Naive thymus-derived CD4-positive, alpha-beta T cell (primary cell): ENCODE measurements at places on chromosomes 13 and 19.

DNA sequence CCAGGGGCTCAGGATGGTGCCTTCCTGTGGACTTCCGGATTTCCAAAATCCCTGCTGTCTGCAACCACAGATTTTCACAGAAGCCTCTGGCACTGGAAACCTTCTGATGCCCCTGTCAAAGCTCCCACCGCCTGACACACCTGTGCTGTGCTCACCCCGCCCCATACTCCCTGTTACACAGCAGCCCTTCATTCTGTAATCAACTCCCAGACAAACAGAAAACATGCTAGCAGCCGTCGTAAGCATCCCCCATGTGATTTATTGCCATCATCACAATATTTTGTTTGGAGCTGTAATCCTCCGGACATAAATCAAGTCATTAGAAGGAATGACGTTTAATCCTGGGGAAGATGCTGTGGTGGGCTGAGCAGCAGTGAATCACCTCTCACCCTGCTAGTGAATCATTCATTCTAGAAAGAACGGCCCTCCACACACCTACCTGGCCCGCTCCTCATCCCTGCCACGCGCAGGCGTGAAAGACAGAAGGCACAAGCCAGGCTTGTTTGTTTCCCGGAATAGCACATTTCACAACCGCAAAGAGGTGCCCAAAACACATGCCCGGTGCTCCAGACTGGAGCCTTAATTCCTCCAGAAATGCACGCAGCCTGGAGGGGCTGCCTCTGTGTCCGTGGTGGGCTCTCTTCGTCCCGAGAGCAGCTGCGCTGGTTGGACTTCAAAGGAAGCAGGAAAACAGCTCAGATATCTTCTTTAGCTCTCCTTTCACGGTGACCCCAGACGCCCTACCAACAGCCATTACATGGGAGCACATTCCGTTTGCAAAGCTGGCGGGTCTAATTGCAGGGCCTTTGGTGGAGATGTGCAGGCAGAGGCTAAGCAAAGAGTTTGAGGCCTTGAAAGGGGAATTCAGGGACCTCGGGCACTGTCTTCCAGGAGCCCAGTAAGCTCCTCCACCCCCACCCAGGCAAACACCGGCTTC lies 41.3 kb upstream of the KCTD15 start:
- H3K4me3 ChIP-seq, result no peak overlapping the region
- H3K27me3 ChIP-seq, result no peaks in the 10 kb centered on the region
- H3K27ac ChIP-seq, result no peak overlapping the region
- H3K4me1 ChIP-seq, result no peaks in the 10 kb centered on the region
- no peak for DNase-seq

- H3K4me1 ChIP-seq, result no peaks in the 10 kb centered on the region
Observed at GRCh38 chr19:18644196-18645034, 7.6 kb downstream of the KLHL26 start.

GRCh38 chr13:108409730-108410129 lies 140.2 kb downstream of the TNFSF13B start:
- no peaks in the 10 kb centered on the region for H3K27me3 ChIP-seq
- H3K27ac ChIP-seq, result peak overlapping the region; percentile 42
- H3K36me3 ChIP-seq, result no peaks in the 10 kb centered on the region
- peak; percentile 58 for DNase-seq
- H3K4me3 ChIP-seq, result no peak overlapping the region

- no peak overlapping the region for H3K27ac ChIP-seq
- H3K4me3 ChIP-seq, result no peak overlapping the region
- H3K27me3 ChIP-seq, result no peaks in the 10 kb centered on the region
- H3K4me1 ChIP-seq, result no peaks in the 10 kb centered on the region
Observed at GRCh38 chr13:97492257-97492656, 58.3 kb downstream of the RAP2A start.

GRCh38 chr19:34512254-34512822 lies 30.8 kb downstream of the WTIP start:
- H3K36me3 ChIP-seq, result no peaks in the 10 kb centered on the region
- no peak overlapping the region for H3K27ac ChIP-seq
- H3K4me3 ChIP-seq, result no peak overlapping the region
- H3K4me1 ChIP-seq, result no peaks in the 10 kb centered on the region

GRCh38 chr13:35990196-35990595 lies 141.0 kb downstream of the DCLK1 start:
- no peak overlapping the region for H3K4me3 ChIP-seq
- no peaks in the 10 kb centered on the region for H3K4me1 ChIP-seq
- H3K36me3 ChIP-seq, result no peaks in the 10 kb centered on the region

DNA sequence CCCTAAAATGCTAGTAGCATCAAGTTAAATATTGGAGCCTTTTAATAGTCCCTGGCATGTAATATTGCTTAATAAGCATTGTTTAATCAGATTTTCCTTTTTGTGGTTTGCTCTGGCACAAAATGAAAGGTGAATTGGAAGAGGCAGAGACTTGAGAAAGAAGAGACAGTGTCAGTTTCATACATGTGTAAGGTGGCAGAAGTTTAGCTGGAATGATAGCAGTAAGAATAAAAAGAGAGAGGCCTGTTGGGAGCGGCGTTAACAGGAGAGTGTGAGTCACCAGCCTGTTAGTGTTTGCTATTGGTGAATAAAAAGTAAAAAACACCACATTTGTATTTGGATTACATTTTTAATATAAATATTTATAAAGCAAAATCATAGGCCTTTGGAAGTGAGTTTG lies 145.3 kb downstream of the PDS5B start:
- DNase-seq, result no peak
- no peak overlapping the region for H3K27ac ChIP-seq
- H3K4me3 ChIP-seq, result no peak overlapping the region
- no peaks in the 10 kb centered on the region for H3K36me3 ChIP-seq
- no peaks in the 10 kb centered on the region for H3K27me3 ChIP-seq

DNA sequence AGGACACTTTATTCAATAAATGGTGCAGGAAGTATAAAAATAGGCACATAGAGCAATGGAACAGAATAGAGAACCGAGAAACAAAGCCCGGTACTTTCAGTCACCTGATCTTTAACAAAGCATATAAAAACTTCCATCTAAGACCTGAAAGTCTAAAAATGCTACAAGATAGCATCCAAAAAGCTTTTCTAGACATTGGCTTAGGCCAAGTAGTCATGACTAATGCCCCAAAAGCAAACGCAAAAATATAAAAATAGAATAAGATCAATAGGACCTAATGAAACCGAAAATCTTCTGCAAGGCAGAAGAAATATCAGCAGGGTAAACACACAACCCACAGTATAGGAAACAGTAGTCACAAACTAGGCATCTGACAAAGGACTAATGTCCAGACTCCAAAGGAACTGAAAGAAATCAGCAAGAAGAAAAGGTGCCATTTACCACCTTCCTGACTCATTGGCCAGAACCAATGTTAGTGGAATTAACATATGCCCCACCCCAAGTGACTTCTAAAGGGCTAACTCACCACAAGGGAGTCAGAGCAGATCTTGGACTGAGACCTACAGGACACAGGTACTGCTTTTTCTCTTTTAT lies 40.8 kb upstream of the CEACAM21 start:
- peak overlapping the region; percentile 42 for H3K4me3 ChIP-seq
- H3K27me3 ChIP-seq, result no peaks in the 10 kb centered on the region
- H3K27ac ChIP-seq, result peak overlapping the region; percentile 47
- H3K4me1 ChIP-seq, result peaks cover 23% of the 10 kb centered on the region
- H3K36me3 ChIP-seq, result no peaks in the 10 kb centered on the region

DNA sequence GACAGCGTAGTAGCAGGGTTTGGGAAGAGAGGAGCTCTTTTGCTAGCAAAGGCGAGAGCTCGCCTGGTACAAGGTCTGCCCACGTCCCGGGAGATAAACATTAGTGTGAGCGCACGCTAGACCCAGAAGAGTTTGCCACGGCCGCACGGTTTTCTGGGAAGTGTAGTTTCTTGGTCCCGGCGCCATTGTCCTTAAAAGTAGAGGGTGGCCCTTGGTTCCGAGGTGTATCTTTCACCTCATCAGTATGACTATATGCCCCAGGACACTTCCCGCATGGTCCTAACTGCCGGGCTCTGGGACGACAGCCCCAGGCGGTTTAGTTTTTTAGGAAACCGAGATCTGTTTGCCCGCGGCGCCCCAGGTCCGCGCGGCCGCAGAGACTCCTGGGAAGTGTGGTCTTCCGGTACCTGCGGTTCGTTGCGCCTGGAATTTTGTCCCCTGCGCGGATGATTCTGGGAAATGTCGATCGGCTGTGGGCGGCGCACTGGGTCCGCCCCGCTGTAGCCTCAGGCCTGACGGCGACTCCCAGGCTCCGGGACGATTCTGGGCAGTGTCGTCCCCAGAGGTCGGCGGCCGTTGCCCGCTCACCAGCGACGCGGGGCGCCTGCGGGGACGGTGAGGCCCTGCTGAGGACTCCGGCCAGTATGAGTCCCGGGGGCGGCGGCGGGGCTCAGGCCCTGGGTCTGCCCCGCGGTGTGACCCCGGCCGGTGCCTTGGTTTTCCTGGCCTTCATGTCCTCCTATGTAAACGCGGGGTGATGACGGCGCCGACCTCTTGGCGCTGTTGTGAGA lies at the start of gene ZNF181:
ZNF181 (plus strand) TSS at position 498 of the 791 bp plus-strand sequence. CDS start 795 bp downstream, outside the sequence.
- peaks cover 29% of the 10 kb centered on the region for H3K36me3 ChIP-seq
- no peaks in the 10 kb centered on the region for H3K27me3 ChIP-seq
- peak within 1 kb of the TSS; percentile 94 for H3K27ac ChIP-seq
- H3K4me3 ChIP-seq, result peak within 1 kb of the TSS; percentile 79
- peaks cover 17% of the 10 kb centered on the region for H3K4me1 ChIP-seq

GRCh38 chr19:7885818-7886217 lies 2.5 kb upstream of the LRRC8E start:
- H3K4me1 ChIP-seq, result no peaks in the 10 kb centered on the region
- H3K27me3 ChIP-seq, result peaks cover 3% of the 10 kb centered on the region
- no peak overlapping the region for H3K27ac ChIP-seq
- H3K4me3 ChIP-seq, result no peak overlapping the region

DNA sequence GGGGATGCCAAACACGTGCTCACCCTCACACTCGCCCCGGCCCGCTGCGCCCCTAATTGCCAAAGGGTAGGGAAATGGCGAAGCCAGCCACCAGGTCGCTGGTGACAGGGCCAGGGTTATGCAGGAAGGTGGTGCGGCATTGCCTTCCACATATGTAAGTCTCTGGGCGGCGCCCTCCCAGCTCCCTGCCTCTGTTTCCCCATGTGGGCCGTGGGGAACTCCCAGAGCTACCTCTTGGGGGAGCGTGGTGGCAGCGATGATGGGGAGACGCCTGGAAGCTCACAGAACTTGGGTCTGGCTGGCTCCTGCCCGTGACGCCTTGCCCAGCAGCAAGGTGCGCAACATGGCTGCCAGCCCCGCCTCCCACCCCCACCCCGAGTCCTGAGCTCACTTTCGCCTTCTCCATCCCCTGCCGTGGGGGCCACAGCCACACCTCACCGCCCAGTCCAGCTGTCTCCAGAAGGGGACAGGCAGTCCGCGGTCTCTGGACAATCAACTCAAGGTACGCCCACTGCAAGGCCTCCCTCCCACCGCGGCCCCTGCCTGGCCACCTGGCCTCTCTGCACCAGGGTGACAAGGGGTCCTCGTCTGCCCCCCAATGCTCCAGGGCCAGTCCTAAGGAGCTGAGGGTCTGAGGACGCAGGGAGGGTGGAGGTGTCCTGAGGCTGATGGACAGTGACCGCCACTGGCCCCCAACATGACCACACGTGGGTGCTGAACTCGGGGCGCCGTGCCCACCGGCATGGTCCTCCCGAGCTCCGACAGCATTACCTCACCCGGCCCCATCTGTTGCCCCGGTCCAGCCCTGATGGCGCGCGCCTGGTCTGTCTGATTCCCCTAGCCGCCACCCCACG lies 6.6 kb downstream of the C19orf25 start:
- H3K27ac ChIP-seq, result no peak overlapping the region
- H3K27me3 ChIP-seq, result peaks cover 3% of the 10 kb centered on the region
- H3K4me3 ChIP-seq, result no peak overlapping the region
- peaks cover 22% of the 10 kb centered on the region for H3K4me1 ChIP-seq
- DNase-seq, result no peak
- no peaks in the 10 kb centered on the region for H3K36me3 ChIP-seq

DNA sequence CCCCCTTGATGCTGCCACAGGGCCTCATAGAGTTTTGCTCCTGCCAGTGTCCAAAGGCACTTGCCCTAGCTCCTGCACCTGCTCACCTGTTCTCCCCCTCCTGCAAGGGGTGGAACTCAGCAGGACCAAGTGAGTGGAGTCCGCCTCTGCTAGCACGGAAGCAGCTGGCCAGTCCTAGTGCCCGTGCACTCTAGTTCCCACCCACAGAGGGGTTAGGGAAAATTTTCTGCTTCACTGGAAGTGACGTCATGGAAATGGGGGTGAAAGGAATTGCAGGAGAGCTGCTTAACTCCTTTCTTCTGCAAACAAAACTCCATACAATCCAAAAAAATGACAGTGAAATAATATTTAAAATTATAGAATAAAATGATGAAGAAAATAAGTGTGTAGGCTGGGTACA lies 609.7 kb upstream of the SLITRK1 start:
- no peak for DNase-seq
- H3K4me3 ChIP-seq, result no peak overlapping the region
- H3K4me1 ChIP-seq, result no peaks in the 10 kb centered on the region
- no peak overlapping the region for H3K27ac ChIP-seq
- no peaks in the 10 kb centered on the region for H3K27me3 ChIP-seq

GRCh38 chr13:40315416-40316064 lies 350.9 kb downstream of the FOXO1 start:
- H3K27ac ChIP-seq, result peak overlapping the region; percentile 53
- H3K4me3 ChIP-seq, result peak overlapping the region; percentile 5
- no peaks in the 10 kb centered on the region for H3K27me3 ChIP-seq
- H3K36me3 ChIP-seq, result no peaks in the 10 kb centered on the region
- DNase-seq, result peak; percentile 52
